ENCODE measurements at places on chromosomes 16 and 17.

GRCh38 chr17:36892112-36892838 is 45.0 kb upstream of the LHX1 start:
- no peak for DNase-seq

DNA sequence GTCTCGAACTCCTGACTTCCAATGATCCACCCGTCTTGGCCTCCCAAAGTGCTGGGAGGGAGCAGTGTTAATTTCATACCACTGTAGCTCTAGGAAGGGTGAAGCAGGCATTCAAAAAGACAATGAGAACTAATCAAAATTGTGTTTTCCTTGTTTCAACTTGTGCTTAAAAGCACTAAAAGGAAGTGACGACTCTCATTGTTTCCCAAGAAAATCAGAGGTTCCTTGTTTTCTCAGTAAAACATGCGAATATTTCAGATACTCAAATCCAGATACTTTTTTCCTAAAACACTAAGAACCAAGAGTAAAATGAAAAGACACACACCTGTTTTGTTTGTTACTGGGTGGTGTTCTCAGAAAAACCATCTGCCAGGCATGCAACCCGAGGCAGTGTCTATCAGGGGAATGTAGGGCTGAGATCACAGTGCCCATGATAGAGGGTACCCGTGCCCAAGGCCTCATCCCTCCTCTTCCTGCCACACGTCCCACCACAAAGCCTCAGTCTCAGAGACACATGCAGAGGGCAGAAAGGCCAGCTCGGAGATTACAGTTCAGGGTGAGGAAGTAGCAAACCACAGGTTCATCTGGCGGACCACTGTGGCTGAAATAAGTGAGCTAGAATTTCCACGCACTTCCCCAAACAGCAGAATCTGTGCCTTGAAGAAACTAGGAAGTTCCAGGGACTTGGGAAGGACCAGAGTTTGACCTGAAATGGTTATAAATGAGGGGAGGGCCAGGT is 33.7 kb downstream of the GINS3 start:
- no peak for DNase-seq

GRCh38 chr16:86870380-86870779 is 292.0 kb downstream of the FOXL1 start:
- DNase-seq, result no peak

DNA sequence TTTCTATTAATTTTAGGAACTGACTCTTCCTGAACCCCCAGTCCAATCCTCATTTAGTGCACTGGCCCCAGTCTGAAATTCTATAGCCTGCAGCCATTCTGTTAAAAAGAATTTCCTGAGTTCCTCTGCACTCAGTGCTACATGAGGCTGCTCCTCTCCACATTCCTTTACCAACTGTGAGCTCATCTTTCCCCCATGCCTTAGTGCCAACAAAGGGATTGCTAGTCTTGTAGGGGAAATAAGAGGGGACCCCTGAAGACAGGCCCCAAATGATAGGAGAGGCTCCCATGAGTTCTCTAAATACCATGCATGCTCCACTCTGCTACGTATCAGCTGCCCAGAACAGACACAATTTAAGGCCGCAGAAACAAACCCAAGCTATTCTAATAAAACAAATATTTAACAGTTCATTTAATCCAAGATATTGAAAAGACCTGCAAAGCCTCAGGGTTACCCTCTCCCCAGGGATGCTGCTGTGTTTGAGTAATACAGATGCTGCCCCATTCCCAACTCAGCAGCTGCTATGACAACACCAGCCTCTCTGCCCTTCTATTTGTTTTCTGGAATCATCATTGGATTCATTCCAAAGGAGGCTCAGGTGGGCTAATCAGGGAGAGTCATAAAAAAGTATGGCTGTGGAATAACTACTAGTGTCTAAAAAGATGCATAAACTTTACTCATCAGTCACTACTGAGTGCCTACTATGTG is 228.5 kb downstream of the TOX3 start:
- no peak for DNase-seq

DNA sequence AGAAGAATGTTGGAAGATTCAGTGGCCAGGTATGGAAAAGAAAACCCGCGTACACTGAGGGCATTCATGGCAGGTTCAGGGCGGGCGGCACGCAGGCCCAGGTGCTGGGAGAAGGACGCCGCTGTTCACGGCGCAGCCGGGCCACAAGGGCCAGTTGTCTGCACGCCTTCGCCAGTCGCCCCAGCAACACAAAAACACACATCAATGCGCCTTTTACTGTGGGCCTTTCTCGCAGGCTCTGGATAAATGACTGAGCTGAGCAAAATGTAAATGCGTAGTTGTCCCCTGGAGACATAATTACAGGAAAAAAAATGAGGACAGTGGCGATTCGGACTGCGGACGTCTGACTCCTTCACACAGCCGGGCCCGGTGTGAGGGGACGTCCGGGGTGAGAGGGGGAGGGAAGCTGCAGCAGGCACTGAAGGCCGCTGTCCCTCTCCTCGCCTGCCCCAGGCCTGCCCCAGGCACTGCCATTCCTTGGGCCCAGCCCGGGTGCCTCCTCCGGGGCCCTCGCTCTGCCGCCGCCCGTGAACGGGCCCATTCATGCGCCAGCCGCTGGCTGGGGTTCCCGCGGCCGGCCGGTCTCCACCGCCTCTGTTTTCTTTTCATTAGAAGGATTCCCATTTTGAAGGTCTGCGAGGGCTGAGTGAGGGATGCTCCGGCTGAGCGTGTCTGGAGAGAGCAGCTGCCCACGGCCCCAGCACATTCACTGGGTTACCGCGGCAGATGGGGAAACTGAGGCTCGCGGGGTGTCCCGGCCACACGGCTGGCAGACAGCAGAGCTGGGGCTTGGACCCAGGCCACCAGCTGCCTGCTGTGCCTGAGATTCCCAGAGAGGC is 6.5 kb upstream of the ZNF469 start:
- DNase-seq, result no peak

DNA sequence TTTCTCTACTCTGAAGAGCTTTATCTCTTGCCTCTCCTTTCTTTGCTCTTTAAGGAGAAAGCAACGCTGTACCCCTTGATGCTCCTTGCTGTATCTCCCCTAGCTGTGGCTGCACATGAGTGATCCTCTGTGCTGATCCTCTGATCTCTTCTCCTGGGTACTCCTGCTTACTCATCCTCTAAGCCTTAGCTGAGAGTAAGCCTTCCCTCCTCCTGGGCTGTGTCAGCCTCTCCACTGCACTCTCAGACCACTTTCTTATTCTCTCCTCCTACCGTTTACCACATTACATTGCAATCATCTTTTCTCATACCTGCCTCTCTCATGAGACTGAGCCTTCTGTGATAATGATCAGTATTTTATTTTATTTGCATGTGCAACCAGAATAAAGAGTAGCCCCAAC is 25.1 kb downstream of the SOX9 start:
- no peak for DNase-seq

GRCh38 chr17:64057701-64058263 is 37.3 kb upstream of the ICAM2 start:
- DNase-seq, result no peak

GRCh38 chr17:67041531-67041930 is 2.8 kb upstream of the CACNG1 start:
- no peak for DNase-seq

DNA sequence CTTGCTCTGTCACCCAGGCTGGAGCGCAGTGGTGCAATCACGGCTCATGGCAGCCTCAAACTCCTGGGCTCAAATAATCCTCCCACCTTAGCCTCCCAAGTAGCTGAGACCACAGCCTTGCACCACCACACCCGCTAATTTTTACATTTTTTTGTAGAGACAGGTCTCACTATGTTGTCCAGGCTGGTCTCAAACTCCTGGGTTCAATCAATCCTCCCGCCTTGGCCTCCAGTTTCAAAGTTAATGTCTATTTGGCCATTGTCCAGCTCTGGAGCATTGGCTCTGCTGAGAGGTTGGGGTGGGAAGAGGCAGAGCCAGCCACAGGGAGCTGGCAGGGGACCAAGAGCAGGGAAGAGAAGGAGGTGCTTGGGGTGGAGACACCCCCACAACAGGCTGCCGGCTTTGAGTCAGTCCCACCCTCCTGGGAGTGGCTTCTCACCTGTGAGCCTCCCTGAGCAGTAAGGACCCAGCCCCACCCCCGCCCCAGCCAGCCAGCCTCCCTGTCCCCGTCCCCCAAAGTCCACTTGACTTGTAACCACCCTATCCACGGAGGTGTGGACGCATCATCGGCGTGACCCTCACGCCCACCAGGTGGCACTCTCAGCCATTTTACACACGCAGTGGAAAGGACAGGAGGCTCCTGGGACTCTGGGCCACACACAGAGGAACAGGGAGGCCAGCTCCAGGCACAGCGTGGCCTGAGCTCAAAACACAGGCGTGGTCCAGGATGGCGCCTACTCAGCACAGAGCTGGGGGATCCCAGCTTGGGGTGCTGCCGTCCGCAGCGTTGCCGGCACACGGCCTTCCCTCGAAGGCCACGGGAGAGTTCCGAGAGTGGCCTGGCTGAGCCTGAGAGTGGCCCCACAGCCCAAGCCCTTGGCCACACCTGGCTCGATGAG is 22.8 kb upstream of the PVALEF start:
- DNase-seq, result peak; percentile 70

DNA sequence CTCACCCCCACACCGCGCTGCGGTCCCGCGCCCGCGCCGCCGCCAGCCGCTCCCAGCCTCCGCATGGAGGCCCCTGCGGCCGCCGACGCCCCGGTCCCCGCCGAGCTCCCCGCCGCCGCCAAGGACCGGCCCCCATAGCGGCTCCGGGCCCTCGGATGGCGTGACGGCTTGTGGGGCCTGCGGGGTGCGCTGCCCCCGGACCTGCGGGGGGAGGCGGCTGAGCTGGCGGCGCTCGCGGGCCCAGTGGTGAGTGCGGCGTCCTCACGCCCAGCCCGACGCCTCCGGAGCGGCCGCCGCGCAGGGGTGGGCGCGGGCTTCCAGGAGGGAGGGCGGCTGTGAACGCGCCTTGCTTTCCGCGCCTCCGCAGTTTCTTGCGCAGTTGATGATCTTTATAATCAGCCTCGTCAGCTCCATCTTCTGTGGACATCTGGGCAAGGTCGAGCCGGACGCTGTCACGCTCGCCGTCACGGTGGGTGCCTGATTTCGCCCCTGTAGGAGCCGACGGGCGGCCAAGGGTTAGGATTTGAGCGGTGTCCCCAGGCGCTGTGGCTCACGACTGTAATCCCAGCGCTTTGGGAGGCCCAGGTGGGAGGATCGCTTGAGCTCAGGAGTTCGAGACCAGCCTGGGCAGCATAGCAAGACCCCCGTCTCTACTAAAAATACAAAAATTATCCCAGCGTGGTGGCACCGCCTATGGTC is 46.4 kb downstream of the SLC47A1 start:
- DNase-seq, result peak; percentile 36

DNA sequence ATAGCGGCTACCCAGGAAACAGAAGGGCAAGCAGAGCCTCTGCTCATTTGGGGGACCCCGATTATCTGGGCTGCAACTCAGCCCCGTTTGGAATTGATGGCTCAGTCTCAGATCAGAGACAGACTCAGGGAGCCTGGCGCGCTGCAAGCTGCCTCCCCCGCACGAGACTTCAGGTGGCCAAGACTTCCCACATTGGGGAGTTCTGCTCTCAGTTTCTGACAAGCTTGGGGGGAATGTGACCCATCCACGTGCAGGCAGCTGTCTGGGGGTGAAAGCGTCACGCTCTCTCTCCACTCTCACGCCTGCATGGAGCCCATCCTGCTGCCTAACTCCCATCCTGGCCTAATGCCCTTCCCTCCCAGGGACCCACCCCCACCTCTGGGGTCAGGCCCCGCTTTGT is 157.6 kb upstream of the GSE1 start:
- DNase-seq, result no peak

DNA sequence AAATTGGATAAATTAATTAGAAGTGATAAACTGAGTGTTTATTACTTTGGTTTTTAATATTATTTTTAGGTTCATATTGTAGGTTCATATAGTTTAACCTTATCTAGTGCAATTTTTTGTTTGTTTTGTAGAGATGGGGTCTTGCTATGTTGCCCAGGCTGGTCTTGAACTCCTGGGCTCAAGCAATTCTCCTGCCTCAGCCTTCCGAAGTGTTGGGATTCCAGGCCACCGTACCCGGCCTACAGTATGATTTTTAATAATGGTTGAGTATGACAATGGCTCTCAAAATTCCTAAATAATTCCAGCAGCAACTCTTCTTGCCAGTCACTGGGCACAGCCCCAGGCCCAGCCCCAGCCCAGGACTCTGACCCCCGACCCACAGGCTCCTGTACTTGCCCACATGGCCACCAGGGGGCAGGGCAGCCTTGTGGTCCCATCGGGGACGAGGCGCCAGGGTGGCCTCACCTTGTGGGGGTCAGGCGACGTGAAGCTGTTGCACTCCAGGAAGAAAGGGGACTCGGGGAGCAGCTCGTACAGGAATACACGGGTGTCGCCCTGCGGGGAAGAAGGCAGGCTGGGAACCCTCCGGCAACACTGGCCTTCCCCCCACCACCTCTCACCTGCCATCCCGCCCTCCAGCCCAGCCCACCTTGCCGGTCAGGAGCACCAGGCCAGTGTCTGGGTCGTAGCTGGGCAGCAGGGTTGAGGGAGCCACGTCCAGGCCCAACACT is 7.9 kb upstream of the PAM16 start:
- no peak for DNase-seq

GRCh38 chr17:77569846-77570564 is 388.5 kb upstream of the TNRC6C start:
- DNase-seq, result no peak

- no peak for DNase-seq
Measured at GRCh38 chr16:12329246-12329995, 352.9 kb downstream of the SNX29 start.

DNA sequence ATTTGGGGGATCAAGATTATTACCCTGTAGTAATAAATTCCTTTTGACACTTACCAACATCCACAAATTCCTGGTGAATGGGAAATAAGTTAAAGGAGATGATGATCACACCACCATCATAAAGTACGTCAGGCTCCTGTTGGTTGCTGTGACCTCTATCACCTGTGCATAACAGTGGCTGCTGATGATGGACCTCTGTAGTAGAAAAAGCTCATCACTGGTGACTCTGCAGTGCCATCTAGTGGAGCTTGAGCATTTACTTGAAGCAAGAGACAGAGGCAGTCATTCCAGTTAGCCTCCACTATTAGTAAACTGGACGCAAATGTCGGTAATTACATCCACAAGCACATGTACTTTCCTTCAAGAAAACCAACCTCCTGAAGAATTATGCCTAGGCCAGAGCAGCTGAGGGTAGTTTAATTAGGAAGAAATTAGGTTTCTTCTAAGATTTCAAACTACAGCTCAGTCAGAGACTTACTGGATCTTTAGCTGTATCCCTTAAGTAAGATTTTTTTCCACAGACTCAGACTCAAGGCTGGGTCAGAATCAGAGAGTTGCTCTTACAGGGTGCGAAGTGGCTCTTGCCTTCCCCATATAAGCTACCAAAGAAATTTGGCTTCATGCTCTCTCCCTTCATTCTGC is 39.3 kb downstream of the CYB561 start:
- DNase-seq, result peak; percentile 92

- peak; percentile 21 for DNase-seq
Measured at GRCh38 chr16:24610416-24610755, 71.0 kb downstream of the RBBP6 start.

DNA sequence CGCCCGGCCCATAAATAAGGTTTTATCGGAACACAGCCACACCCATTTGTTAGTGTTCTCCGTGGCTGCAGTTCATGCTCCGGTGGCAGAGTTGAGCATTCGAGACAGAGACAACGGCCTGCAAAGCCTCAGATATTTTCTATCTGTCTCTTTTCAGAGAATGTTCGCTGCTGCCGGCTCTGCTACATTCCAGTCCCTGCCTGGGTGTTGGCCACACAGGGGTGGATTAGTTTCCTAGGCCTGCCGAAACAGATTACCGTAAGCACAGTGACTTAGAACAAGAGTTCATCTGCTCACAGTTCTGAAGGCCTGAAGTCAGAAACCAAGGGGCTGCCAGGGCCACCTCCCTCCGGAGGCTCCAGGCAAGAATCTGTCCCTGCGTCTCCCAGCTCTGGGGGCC is 19.1 kb upstream of the GSG1L start:
- DNase-seq, result no peak
